Suppressor macrophage (primary cell): ENCODE measurements at places on chromosomes 4 and X.

DNA sequence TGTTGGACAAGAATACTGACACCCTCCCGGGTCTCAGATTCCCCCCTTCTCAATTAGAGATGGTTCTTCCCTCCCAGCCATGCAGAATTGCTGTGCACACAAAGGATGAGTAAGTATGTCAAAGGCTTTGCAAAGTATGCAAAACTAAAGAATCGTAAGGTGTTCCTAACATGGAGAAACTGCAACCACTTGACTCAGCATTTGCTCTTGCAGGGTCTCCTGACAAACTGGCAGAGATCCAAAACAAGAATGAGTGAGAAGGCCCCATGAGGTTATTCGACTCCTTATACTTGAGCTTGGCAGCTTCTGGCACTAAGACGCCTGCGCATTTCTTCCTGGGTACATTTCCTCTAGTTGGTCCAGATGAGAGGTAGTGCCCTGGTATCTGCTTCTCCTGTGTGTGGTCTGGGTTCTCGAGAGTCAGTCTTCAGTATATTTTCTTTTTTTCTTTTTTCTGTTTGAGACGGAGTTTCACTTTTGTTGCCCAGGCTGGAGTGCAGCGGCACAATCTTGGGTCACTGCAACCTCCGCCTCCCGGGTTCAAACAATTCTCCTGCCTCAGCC, 8.2 kb downstream of the FAM184B start:
- DNase-seq, result no peak

- DNase-seq, result no peak
These were observed 155.9 kb downstream of the KIT start for GRCh38 chr4:54813674-54814073.

DNA sequence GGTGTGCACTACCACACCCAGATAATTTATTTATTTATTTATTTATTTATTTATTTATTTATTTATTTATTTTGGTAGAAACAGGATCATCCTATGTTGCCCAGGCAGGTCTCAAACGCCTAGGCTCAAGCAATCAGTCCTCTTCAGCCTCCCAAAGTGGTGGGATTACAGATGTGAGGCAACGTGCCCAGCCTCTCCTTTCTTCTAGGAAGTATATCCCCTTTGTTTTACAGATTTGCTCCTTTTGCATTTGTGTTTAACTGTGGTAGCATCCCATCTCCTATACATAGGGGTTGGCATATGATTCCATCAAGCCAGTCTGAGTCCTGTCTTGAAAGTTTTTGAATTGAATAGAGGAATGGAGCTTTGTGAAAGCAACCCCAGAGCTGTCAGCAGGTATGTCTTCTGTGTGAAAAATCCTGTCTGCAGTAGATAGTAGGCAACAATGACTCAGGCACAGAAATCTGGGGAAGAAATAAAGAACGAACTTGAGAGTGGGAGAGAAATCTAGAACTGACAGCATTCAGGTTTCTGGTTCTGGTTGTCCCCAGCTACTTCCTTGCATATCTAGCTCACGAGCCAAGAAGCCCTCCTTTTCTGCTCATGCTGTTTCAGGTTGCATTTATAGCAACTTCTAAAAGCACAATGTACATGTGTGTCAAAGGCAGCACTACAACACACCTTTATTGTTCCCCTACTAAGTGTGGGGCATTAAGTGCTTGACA, 113.7 kb upstream of the LSM6 start:
- no peak for DNase-seq

GRCh38 chrX:150842198-150842685, 56.2 kb downstream of the CD99L2 start:
- no peak for DNase-seq

GRCh38 chr4:10299601-10300000, 157.6 kb downstream of the ZNF518B start:
- no peak for DNase-seq

- no peak for DNase-seq
These were observed 43.6 kb downstream of the RTL9 start for GRCh38 chrX:110402091-110402849.

DNA sequence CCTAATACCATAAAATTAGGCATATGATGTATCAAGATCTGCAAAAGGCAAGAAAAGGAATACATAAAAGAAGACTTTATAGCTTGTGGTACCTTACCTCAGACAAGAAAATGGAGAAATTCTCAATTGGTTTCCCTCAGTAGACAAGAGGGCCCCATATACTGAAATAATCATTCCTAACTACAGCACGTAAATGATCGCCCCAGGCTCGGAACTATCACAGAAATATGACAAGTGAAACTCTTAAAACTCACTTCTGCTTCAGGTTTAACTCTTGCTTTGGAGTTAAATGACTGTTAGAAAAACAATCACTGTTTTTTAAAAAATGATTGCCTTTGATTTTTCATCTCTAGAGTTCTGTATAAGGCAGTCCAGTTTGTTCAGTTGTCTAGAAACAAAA, 38.6 kb upstream of the NAP1L5 start:
- DNase-seq, result no peak

- DNase-seq, result peak; percentile 6
These were observed 3.7 kb upstream of the CXCL6 start for GRCh38 chr4:73832651-73833237.

DNA sequence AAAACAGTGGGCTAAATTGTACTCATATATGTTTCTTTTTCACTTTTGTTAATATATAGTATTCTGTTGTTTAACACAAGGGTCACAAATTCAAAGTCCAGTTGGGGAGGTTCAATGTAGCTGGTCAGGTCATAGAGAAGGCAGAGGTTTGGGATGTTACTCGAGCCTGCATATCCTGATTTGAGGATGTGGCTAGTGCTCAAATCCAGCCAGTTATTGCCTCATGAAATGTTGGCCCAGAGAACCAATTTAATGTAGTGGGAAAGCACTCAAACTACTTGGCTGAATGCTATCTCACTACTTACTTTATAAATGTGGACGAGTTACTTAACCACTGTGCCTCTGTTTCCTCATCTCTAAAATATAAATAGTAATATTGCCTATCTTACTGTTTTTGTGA, 12.5 kb downstream of the USO1 start:
- no peak for DNase-seq

- DNase-seq, result no peak
These were observed 263.7 kb upstream of the ARX start for GRCh38 chrX:25279510-25279909.

- DNase-seq, result no peak
These were observed 363.4 kb upstream of the BOD1L1 start for GRCh38 chr4:13990596-13991589.

GRCh38 chr4:119897260-119897659, 169.4 kb downstream of the MAD2L1 start:
- no peak for DNase-seq

- no peak for DNase-seq
These were observed 789.2 kb upstream of the INTU start for GRCh38 chr4:126843492-126844067.

- no peak for DNase-seq
These were observed 328.3 kb downstream of the GBA3 start for GRCh38 chr4:23021040-23021439.

GRCh38 chr4:175411251-175411650, 400.8 kb downstream of the GPM6A start:
- DNase-seq, result no peak

- DNase-seq, result no peak
These were observed 66.1 kb downstream of the FMR1NB start for GRCh38 chrX:148047200-148047599.

DNA sequence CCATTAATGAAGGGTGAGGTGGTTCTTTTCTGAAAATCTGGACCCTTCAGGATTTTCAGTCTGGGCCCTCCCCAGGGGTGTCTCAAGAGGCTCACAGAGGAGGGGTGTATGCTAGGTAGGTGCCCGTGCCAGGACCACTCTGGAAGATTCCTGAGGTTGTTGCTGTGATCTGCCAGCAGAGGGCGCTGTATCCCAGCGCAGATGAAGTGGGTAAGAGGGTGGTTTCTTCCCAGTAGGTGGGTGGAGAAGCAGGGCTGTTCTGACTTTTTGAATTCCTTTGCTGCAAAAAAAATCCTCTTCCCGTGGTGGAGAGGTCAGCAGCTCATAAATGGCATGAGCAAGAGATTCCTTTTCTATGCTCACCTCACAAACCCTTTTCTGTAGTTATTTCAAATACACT, 51.1 kb downstream of the SCML1 start:
- DNase-seq, result peak; percentile 60

- DNase-seq, result no peak
These were observed 450.3 kb upstream of the PCDH7 start for GRCh38 chr4:30269850-30270249.

GRCh38 chr4:185071236-185071811, 53.0 kb downstream of the HELT start:
- no peak for DNase-seq

DNA sequence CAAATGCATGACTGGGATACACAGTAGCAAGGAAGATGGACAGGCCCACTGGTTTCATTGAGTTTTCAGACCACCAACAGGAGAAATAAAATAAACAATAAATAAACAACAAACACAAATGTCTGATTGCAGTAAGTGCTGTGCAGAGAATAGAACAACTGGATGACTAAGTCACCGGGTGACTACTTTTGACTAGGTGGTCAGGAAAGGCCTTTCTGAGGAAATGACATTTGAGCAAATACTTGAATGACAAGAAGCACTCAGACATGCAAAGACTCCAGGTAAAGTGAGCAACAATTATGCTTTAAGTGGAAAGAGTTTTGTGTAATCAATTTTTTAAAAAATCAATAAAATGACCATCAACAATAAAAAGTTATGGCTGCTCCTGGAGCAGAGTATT, 137.7 kb downstream of the BTC start:
- no peak for DNase-seq

DNA sequence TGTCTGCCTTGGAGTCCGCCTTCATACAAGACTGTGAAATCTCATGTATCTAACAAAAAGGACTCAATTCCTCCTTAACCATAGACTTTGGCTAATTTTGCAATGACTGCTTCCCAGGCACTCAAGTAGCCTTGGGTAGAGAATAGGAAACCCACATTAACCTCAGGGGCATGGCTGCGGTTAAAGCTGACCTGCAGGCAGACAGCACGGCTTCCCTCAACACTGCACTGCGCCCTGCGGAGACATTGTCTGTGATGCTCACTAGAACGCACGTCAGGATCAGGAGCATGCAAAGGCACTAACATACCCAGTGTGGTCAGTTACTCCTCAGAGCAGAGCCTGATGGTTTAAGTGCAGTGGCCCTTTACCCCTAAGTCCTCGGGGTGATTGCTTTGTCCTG, 10.3 kb upstream of the GPR143 start:
- DNase-seq, result no peak

DNA sequence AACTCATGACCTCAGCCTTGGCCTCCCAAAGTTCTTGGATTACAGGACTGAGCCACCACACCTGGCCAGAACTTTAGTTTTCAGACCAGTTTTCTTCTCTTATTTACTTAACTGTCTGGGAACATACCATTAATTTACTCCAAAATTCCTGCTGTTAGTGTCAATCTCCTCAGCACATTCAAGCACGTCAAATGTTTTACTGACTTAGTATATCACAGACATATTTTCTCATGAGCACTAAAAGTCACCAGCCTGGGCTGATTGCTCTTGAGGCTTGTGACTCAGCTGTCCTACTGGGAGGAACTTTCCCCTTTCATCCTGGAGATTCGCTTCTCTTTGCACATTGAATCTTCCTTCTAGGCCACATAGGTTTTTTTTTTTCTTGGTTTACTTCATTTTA, 109.6 kb downstream of the PCDH18 start:
- no peak for DNase-seq

DNA sequence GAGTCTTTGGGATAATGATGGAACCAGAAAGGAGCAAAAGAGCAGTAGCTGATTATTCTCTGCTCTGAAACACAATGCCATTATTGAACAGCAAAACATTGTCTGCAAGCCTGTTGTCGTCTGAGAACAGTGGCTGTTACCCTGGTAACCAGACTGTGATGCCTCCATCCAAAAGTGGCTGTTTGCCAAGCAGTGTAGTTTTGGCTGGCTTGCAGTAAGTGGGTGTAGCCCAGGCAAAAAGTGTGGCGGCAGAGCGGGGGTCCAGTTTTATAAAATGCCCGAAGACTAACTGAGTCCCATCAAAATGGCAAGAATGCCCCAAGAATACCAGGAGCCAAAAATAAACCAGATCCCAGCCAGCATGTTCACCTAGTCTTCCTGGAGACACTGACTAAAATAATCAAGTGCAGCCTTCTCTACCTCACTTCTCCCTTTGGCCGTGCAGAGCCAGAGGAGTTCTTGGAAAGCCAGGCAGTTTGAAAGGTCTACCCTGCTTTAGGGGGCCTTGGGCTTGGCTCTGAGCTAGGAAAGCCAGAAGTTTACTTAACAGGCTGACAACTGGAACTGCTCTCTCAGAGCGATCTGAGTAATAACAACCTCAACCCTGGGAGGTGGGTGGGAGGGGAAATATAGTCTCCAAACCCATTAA, 2.6 kb downstream of the PLP1 start:
- no peak for DNase-seq

GRCh38 chr4:89538886-89539285, 231.3 kb upstream of the GPRIN3 start:
- no peak for DNase-seq

GRCh38 chrX:137428221-137428661, 137.7 kb upstream of the ZIC3 start:
- no peak for DNase-seq

- no peak for DNase-seq
These were observed 96.3 kb upstream of the MSX1 start for GRCh38 chr4:4762909-4763821.

DNA sequence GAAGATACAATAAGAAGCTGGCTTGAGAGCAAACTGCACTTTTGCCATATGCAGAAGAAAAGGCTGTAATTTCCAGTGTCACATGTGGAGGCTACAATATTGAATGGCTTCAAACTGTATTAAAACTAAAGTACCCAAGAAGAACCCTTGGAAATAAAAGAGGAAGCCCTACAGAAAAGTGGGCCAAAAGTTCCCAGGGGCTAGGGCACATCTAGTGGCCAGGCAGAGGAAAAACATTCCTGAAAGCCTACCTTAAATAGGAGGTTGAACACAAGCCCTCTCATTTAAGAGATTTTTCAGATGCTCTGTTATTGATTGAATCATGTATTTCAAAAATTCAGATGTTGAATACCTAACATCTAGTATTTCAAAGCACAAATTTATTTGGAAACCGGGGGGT, 40.6 kb upstream of the PRDX4 start:
- peak; percentile 4 for DNase-seq

DNA sequence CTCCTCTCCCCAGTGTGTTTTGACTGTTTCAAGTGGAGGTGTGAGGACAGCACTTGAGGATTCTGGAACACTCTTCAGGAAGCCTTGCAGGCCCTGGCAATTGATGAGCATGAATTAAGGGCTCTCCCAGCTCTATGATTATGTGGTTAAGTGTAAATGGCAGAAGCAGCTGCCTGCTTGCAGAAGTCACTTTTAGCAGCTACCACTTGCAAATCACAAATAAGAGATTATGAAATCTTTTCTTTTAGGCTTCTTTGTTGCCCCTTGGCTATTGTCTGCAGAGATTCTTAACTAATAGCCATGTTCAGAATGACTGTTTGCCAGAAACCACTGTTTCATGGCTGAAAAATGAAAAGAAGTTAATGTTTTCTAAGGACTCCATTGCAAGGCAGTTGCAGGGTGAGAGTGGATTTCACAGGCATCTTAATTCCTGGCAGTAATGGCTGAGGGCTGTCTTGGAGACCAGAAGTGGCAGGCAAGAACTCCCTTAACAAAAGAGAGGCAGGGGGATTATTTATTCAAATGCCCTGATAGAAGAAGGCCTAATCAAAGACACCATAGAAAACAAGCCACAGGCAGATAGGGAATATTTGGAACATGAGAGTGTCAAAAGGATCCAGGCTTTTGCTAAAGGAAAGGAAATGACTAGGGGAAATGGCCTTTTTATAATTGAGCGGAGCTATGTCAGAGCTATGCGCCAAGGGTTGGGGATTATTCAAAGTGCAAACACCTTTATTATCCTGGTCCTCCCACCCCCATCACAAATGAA, 8.3 kb upstream of the HOPX start:
- DNase-seq, result no peak
